Kidney (tissue), 22 donors: ENCODE measurements at places on chromosomes 6 and 20. TPM values are rescaled to one million over a fixed set of nuclear protein-coding genes. Genes with fewer than 3 reads are reported as not detected.

PLCB1 gene
- 107 TPM for total RNA-seq

DNA sequence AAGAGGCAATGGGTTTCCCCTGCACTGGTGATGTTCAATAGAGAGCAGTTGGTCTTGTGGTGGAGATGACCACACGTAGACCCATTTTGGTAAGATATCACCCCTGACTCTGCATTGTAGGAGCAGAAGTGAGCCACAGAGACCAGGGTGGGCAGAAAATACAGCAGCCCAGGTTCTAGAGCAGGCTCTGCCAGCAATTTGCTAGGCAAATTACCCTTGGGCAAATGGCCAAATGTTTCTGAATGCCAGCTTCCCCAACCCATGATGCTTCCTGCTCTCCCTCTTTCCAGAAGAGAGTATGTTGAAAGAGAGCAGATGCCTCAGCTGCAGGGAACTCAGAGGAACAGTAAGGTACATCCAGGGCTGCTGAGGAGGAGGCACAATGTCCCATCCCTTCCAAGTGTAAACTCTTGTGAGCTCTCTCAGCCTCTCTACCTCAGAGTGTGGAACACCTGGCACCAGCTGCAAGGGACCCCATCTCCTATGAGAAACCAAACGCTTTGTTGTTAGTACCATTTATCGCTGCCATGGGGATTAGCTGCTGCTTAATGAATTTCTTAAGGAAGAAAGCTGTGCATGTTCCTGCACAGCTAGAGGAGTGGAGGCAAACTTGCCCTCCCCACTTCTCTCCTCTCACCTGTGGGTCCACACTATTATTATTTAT, 317.5 kb upstream of the MOCS1 start:
- DNase-seq = no peak

DNA sequence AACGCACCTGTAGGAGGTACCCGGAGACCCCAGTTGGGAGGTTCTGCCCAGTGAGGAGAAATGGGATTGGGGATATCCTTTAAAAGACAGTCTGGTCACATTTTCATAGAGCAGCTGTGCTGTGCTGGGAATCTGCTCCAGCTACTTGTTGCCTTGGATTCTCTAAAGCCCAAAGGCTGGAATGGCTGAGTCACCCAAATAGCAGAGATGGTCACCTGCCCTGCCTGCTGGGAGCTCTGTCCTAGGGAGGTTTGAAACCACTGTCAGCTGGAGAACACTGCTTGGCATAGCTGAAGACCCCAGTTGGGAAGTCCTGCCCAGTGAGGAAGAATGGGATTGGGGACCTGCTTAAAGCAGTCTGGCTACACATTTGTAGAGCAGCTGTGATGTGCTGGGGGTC, 34.8 kb upstream of the TFB1M start:
- DNase-seq = no peak

DNA sequence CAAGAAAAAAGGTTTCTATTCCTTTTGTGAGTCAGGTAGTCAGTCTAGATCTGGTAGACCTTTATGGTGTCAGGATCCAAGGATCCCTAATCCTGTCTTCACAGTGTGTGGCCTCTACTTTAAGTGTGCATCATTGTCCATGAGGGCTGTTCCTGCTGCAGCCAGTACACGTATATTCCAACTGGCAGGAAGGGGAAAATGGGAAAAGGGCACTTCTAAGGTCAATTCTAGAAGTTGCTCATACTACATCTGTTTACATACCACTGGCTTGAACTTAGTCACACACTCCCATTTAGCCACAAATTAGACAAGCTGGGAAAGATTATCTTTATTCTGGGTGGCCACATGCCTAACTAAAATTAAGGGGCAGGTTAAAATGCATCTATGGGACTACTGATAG, 9.7 kb upstream of the MMS22L start:
- DNase-seq = no peak

GRCh38 chr20:53226826-53227225, 254.7 kb downstream of the TSHZ2 start:
- no peak for DNase-seq

DNA sequence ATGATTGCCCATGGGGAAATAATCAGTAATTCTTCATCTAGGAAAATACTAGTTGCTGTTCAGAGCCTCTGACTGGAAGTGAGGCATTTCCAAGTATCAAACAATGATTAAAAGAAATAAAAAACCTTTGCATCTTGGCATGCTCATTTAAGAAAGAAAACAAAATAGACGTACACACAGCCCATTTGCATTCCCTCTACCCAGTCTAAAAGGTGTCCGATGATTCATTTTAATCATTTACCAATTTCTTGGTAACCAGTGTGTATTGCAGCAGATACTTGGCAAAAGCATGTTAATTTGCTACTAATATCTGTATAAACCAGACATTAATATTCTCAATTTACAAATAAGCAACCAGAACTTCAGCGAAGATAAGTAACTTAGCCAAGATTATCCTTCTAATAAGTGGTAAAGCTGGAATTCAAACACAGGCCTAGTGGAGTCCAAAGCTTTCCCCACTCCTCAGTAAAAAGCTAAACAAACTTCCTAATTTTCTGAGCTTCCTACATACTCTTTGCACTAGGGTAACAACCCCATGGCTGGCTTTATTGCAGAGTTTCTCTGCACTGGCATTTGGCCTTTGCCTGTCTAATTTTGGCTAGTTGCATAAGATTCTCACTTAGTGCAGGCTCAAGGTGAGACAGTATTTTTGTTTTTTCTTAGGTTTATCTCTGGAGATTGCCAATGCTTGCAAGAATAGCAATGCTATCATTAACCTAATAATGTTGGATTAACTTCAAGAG, 338.1 kb downstream of the PRKN start:
- no peak for DNase-seq

GRCh38 chr6:144722154-144722737, 437.1 kb downstream of the UTRN start:
- no peak for DNase-seq
